Natural killer cell (primary cell): ENCODE measurements at places on chromosomes 16 and 17. TPM values are rescaled to one million over a fixed set of nuclear protein-coding genes. Genes with fewer than 3 reads are reported as not detected.

The PIMREG gene
- 0.73 TPM for total RNA-seq

DNA sequence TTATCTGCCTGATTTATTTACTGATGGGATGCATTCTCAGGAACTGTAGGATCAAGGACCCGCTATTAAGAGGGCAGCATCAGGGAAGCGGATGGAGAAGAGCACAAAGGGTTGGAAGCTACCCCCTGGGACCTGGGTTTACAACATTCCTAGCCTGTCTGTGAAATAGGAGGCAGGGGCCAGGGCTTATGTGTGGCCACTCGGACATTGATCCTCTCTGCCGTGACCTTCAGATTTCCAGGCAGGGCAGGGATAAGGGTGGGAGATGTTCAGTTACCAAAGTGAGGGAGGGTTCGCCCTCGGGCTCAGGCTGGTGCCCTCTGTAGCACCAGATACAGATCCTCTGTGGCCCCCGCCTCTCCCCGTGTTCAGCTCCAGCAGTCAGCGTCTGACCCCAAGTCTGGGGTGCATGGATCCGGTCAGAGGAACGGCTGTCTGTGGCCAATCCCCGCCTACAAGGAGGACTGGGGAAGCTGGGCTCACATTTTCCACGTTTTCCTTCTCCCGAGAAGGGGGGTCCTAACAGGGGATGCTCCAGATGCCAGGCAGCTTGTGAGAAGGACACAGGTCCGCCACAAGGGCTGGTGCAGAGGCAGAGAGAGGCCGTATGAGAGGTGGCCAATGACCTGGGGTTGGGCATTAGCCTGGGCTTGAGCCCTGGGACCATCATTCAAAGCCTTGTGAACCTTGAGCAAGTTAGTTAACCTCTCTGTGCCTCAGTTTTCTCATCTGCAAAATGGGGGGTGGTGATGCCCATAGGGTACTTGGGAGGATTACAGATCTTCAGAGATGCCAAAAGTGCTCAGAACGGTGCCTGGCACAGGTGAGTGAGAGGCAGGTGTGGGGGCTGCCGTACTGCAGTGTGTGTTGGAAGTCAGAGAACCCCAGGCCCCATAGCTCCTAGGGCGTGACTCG is 48.3 kb downstream of the ATP2C2 start:
- DNase-seq: no peak

GRCh38 chr17:8918807-8919465 is 46.6 kb downstream of the PIK3R5 start:
- DNase-seq: no peak

The OTOP3 gene
- total RNA-seq: not detected

- DNase-seq: no peak
Measured at GRCh38 chr17:11245791-11246190, 4.8 kb downstream of the SHISA6 start.

DNA sequence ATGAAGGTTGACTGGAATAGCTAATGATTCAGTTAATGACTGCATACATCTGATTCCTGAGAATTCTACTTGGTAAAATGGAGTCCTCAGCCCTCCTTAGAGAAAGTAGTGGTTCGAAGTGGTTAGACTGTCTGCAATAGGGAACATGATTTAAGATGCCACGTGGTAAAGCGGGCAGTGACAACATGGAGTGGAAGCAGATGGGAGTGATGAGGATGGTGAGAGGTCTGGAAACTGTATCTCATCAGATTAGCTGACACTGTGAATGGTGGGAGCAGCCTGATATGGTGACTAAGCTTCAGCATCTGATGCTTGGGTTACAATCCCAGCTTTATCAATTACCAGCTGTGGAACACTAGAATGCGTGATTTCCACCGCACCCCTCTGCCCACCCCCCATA is 8.4 kb downstream of the CDH11 start:
- no peak for DNase-seq
